Left renal pelvis (tissue), 4 donors: ENCODE measurements at places on chromosomes 11 and 22. TPM values are rescaled to one million over a fixed set of nuclear protein-coding genes. Genes with fewer than 3 reads are reported as not detected.

DNA sequence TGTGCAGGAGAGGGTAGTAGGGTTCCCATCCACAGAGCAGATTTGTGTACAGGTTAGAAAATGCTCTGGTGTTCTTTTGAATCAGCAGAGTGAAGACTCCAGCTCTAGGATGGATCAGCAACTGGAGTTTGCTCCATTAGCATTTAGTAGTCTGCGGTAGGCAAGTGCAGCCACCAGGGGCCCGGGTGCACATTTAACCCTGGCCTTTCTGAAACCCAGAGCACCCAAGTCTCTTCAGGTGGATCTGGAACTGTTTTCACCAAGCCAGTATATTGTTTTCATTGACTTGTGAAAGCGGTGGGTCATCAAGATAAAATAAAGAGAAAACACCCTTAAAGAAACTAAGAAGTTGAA is 100.8 kb upstream of the CLPB start:
- DNase-seq = no peak

DNA sequence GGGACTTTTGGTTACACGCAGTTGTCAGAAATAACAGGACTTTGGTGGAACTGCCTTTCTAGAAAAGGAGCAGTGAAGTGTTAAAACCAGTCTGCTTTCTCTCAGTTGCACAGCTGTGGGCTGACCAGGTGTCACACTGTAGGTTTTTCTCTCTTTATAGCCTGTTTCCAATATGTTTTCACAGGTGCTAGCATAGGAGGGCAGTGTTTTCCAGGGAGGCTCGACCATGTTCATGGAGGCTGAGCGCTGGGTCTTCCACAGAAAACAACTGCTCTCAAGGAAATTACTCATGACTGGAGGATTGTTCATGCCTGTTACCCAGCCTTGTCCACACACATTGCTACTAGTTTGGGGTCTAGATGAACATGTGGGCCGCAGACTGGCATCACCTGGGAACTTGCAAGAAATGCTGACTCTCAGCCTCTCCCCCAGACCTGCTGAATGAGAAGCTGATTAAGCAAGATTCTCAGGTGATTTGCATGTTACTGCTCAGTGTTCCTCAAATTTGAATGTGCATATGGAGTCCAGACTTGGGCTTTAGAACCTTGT is 157.7 kb downstream of the MAML2 start:
- DNase-seq = no peak

DNA sequence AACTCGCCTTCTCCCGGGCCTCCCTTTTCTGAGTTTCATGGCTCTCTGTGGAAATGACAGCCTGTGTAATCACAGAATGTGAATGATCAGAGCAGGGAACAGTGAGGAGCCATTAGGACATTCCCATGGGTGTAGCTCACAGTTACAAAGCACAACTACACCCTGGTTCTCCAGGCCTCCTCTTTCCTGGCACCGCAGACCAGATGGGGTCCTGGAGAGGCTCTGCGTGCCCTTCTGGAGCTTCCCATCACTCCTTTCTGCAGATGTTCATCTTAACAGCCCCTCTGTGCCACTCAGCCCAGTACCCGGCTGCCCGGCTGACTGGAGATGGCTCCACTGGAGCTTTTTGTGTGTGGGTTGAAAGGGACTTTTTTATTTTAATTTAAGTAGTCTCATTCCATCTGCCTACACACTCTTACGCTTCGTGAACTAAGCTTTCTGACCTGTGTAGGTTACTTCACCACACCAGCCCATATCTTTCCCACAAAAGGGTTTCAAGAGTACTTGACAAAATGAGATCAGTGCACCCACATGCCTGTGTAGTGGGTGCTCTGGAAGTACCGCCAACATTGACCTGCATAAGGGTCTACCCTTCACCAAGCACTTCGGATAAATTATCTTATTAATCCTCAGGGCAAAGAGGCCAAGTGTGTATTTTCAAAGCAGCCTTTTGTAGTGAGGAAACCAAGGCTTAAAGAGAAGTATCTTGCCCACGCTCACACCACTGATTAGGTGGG is 29.8 kb downstream of the SREBF2 start:
- DNase-seq = no peak

GRCh38 chr11:129969920-129970319 is 32.7 kb downstream of the PRDM10 start:
- no peak for DNase-seq

GRCh38 chr11:119737366-119738058 is 8.5 kb upstream of the NECTIN1 start:
- DNase-seq = no peak

DNA sequence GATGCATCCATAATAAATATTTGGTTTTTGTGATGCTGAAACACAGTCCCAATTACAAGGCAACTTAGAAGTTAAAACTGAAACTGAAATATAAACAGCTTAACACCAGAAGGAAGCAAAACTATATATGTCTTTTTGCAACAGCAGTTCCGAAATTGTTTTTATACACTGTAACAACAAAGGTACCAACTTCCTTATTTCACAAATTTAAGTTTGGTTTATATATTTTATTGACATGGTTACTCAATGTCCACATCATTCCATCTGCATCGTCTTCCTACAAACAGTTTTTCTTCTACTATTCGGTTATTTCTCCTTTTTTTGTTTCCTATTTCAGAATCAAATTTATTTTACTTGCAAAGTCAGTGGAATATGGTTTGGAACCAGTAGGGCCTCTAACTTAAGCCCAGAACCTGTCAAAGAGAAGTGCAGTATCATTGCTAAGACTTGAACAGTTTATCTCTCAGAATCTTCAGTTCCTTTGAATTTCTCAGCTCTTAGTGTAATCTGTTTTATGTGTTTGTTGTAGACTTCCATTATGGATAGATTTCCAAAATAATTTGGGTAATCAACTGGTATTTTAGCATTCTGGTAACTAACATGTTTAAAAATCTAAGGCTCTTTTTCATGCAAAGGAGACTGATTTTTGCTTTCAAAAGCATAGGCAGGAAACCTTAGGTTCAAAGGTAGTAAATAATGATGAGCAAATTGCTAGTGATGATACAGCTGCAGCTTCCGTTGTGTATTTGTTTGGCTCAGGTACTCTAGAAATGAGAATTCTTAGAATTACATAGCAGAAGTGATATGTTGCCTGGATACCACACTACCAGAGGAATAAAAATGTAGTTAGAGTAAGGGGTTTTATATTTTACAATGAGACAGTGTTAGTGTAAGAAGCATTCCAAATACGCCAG is 8.2 kb upstream of the HSPA8 start:
- no peak for DNase-seq

DNA sequence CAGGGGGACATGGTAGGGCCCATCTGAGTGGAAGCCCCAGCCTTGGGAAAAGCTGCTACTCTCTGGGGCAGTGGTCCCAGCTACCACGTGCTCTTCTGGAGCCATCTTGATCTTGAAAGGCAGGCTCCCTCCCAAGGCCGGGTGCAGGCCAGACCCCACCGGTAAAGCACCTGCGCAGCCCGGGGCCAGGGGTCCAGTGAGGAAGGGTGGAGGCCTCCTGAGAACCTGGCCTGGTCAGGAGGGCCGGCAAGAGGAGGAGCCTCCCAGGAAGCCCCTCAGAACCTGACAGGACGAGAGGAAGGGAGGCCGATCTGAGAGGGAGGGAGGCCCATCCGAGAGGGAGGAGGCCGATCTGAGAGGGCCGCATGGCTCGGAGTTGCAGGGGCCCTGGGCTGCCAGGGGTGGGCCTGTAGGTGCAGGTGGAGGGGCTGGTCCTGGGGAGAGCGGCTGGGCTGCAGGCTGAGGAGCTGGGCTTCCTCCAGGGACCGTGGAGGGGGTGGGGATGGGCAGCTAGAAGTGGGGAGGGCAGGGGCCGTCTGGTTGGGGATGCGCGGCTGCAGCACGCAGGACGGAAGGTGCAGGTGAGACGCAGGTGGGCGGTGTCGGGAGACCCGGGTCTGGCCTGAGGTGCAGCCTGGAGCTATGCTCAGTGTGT is 529 bp downstream of the GRAMD4 start:
- no peak for DNase-seq

DNA sequence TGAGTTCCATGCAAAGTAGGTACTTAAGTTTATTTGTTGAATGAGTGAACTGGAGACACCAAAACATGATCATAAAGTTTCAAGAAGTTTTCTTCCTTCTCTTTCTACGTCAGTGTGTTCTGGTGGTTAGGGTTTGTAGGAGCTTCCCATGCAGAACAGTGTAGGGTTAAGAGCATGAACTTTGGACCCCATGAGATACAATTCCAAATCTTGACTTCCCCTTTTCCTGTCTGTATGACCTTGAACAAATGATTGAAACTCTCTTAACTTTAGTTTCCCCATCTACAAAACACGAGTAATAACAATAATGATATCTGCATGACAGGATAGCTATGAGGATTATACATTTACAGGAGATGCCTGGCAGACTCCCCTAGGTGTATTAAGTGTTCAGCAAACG is 41.0 kb upstream of the TENM4 start:
- no peak for DNase-seq

GRCh38 chr22:23833911-23834317 is 4.9 kb downstream of the DERL3 start:
- DNase-seq = no peak

DNA sequence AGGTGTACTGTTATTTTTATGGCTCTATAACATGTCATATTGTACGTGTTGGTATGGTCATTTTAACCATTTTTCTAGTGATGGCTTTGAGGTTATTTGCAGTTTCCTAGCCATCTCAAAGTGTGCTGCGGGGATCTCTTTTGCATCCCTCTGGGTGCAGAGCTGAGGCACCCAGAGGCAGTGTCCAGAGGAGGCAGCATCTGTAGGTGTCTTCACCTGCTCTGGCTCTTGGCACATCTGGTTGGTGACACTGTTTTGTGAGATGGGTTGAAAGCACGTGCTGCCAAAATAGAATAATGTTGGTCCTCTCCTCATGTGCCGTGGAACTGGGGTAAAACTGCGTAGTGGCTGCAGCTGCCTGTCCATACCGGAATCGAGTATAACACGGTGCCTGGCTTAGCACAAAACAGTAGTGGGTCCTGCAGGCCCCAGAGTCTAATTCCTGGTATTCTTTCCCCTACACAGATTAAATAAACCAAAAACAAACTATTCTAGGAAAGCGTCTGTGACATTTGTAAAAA is 12.9 kb downstream of the NEAT1 start:
- no peak for DNase-seq

DNA sequence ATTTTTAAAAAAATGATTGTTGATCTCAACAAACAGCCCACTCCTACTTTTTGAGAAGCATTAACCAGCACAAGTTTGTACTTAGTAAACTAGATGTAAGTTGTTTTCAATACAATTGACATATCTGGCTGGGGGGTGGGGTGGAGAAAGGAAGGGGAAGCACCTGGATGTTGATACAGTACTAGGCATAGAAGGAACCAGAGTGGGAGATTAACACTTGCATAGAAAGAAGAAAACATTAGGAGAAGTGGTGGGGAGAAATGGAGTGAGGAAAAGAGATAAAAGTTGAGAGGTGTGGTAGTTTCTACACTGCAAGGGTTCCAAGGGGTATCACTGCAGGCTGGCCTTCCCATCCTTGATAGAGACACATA is 10.6 kb upstream of the GAB2 start:
- DNase-seq = no peak

DNA sequence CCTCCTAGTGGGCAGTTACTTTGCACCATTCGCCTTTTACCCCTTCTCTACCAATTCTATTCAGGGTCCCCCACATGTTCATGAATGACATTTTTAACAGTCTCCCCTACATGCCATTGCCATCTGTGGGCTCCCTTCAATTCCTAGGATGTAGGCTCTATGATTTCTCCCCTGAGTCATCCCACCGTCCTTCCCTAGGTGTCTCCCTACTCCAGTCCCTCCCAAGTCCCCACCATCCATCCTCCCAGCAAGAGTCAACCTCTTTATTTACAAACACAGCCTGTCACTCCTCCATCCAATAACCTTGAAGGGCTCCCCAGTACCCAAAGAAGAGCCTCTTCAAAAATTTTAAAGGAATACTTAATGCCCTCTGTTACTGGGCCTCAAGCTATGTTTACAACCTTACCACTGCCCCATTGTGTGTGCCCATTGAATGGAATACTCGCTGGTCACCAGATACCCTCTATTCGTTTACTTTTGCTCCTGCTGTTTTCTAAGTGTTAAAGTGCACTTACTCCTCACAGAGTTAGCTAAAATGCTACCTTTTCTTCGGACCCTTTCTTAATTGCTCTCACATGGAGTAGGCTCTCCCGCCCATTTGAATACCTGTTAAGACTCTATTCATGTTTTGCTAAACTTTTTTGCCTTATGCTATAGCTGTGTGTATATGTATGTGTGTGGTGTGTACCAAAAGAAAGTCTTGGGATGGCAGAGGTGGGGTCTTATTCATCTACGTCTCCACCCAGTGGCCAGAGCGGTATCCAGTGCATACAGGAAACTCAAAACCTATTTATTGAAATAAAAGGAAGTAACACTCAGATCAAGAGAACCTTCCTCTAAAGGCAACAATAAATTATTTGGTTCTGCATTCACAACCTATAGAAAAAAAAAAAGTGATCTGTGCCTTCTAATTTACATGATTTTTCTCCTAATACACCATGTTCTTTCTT is 235.8 kb upstream of the CCDC90B start:
- DNase-seq = no peak

DNA sequence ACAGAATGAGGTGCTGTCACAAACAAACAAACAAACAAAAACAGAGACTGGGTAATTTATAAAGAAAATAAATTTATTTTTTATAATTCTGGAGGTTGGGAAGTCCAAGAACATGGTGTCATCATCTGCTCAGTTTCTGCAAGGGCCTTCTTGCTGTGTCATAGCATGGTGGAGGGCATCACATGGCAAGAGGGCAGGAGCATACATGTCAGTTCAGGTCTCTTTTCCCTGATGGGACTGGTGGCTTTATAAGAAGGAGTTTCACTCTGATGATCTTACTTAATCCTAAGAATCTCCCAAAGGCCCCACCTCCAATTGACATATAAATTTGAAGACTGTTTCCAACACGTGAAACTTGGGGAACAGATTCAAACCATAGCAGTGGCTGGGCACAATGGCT is 135.7 kb downstream of the NECTIN1 start:
- no peak for DNase-seq

GRCh38 chr11:61146416-61146815 is 14.8 kb downstream of the VPS37C start:
- no peak for DNase-seq

The PIWIL4 gene
- 5.0 TPM for polyA plus RNA-seq

The APOL6 gene
- polyA plus RNA-seq = 4.4 TPM

The LZTR1 gene
- polyA plus RNA-seq = 67.4 TPM

The TCIRG1 gene
- polyA plus RNA-seq = 19.1 TPM

The NLRP14 gene
- polyA plus RNA-seq = 0.63 TPM

The PGR gene
- 0.10 TPM for polyA plus RNA-seq

The FGF19 gene
- polyA plus RNA-seq = 2.0 TPM
